ENCODE measurements at places on chromosomes 5 and 9.

DNA sequence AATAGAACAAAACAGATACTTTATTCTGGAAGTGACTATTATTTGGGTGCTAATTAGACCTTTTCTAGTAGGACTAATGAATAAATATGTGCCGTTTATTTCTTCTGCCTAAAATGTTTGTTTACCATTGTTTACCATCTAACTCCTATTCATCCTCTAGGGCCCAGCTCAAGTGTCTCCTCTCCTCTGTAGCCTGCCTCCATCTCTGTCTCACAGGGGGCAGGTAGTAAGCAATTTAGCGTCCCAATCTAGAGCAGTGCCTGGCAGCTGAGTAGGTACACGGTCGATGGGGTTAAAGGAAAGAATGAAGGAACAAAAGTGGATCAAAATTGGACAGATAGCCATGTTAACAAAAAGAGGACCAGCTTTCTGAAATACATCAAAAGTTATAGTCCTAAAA, 230.9 kb downstream of the SLF1 start:
- no peak for DNase-seq

DNA sequence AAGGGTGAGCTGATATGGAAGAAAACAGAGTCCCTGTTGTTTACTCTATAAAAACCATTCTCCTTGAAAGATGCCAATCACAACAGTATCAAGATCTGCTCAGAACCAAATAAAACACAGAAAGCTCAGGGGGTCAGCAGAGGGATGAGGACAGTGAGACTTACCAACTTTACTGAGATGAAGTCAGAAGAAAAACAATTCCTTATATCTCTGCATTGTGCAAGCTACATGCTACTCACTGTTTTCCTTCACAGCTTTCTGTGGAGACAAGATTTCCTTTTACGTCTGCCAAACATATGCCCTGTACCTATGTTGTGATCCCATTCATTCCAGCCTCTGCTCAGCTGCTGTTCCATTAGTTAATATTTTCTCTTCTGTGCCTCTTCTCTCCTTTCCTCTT, 185.6 kb downstream of the TSSK1B start:
- DNase-seq = no peak

DNA sequence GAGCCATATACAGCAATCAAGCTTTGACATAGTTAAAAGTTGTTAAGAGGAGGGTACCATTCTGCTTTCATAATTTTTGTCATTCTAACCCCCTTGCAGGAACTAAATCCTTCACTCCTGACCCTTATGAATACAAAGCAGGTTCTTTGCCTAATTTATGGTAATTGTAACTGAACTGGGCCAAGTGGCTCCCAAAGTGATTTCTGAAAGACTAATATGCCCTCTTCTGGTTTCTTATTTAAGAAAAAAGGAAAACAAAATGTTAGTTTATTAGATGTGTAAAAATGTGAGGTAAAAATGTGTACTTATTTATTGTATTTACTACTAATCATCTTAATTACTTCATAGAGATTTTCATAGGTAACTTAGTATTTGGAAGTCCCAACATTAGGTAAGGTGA, 268.5 kb downstream of the BNC2 start:
- no peak for DNase-seq

DNA sequence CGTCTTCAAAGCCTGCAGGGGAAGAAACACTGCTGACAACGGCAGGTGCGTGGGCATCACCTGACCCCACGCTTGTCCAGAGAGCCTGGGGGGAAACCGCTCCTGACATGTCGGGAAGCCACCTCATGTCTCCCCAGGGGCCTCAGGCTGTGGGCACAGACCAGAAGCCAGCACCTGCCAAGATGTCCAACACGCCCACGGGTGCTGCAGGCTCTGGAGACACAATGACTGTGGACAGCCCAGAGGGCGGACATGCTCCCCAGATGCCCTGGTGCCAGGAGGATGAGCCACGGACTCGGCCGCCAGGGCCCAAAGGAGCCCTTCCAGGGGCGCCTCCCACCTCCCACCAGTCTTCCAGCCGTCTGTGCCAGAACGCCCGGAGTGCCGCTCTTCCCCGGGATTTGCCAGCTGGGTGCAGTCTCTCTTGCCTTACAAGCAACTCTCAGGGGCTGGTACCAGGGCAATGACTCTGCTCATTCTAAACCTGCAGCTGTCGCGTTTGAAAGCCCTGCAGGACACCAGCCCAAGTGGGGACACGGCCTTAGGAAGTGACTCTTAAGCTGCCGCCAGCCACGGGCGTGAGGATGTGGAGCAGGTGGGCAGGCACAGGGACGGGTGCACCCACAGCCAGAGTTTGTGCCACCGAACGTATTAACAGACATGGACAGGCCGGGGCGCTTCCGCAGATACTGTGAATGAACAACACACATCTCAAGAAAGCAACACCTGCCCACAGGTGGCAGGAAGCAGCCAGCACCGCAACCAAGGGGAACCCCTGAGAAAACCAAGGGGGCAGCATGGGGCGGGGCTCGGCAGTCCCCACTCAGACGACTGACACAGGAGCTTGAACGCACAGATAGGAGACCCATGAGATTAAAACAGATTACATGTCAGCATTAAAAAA, 6.8 kb upstream of the LHX3 start:
- DNase-seq = no peak

- no peak for DNase-seq
Measured at GRCh38 chr5:67465537-67466207, 269.1 kb upstream of the CD180 start.

- no peak for DNase-seq
Measured at GRCh38 chr5:123546657-123547056, 34.7 kb downstream of the CSNK1G3 start.

DNA sequence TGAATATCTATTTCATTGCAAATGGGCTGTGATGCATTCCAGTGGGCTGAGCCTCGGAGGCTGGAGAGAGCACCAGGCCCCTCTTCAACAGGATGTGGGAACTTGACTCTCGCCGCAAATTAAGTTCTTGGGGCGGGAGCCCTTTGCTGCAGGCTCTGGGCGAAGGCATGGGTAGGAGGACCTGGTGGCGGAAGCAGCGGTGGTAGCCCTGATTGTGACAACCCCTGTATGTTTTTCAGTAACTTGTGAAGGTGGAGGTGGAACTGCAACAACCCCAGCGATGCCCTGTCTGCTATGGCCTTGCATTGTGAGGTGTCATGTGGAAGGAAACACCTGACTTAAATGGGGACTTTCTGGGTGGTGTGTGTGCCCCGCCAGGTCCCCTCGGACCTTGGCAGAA, 9.4 kb downstream of the FYB1 start:
- no peak for DNase-seq

DNA sequence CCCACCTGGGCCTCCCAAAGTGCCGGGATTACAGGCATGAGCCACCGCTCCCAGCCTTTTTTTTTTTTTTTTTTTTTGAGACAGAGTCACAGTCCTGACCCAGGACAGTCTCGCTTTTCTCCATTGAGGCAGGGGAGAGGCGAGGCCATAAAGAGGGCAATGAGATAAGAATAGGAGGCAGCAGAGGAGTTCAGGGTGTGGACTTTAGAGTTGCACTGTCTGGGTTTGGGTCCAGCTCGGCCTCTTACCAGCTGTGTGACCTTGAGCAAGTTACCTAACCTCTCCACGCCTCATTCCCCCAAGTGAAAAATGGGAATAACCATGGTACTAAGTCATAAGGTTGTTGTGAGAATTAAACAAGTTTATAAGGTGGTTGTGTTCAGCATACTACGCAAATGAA, 24.6 kb upstream of the ANKH start:
- DNase-seq = no peak

GRCh38 chr5:148314187-148314586, 2.0 kb downstream of the SPINK7 start:
- DNase-seq = no peak

GRCh38 chr5:171409164-171410136, 10.0 kb upstream of the FGF18 start:
- DNase-seq = no peak

DNA sequence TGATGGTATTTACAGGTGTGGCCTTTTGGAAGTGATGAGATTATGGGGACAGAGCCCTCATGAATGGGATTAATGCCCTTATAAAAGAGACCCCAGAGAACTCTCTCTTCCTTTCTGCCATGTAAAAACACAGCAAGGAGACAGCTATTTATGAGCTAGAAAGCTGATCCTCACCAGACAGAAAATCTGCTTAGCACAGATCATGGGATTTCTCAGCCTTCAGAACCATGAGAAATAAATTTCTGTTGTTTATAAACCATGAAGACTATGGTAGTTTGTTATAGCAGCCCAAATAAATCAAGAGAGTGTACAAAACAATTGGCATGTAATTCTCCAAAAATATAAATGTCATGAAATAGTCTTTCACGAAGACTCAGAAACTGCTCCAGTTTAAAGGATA, 211.0 kb downstream of the PDE4D start:
- DNase-seq = no peak

GRCh38 chr9:109793921-109794320, 13.9 kb downstream of the PALM2AKAP2 start:
- no peak for DNase-seq

GRCh38 chr5:74282490-74282889, 358.0 kb downstream of the ENC1 start:
- DNase-seq = no peak

GRCh38 chr5:78659114-78659513, 10.5 kb upstream of the LHFPL2 start:
- no peak for DNase-seq

GRCh38 chr9:132982458-132982857, 4.0 kb downstream of the GFI1B start:
- DNase-seq = peak; percentile 65

DNA sequence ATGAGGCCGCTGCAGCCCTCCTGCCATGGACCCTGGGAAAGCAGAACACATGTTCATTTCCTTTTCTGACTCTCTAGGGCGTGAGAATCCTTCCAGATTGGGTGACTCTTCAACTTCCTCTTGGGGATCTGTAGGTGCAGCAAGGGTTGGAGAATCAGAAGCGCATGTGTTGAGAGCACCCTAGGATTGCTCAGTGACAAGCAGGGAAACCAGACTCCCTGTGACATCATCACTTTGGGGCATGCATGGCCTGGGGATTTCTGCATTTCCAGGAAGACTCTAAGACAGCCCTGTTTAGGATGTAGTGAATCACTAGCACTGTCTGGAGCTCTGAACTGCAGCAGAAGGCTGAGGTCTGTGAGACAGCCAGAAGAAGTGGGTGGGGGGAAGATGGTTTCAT, 15.1 kb upstream of the LCP2 start:
- no peak for DNase-seq

GRCh38 chr5:142674531-142675469, 11.1 kb downstream of the FGF1 start:
- no peak for DNase-seq

DNA sequence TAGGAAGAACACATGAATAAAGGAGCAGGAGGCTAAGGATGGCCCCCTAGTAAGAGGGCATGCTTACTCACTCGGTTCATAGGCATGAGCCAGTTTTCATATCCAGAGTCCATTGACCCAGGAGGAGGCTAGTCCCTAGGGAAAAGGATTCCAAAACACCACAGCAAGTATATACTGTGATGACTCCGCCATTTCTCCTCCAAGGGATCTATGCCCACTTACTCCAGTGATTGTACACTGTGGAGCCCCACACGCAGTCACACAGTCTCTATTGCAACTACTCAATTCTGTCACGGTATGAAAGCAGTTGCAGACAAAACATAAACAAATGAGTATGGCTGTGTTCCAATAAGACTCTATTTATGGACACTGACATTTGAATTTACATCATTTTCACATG, 117.7 kb upstream of the ALDH1B1 start:
- no peak for DNase-seq

GRCh38 chr9:117779760-117780159, 75.6 kb downstream of the TLR4 start:
- DNase-seq = no peak

GRCh38 chr5:86461169-86461956, 156.4 kb upstream of the COX7C start:
- DNase-seq = no peak

DNA sequence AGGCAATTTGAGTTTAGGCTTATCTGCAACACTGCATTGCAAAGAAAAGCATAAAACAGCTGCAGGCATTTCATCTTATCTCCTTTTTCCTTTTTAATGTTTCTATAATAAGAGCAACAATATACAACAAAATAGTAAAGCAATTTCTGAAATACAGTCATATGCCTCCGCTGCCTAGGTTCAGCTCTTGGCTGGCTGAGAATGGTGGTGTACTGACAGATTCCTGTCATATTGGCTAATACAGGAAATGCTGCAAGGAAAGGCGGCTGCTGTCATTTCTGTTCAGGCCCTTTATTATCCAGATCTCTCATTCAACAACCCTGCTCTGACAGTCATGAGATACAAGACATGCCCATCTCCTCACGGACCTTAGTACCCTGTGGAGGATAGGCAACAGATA, 677.0 kb downstream of the TAF11L14 start:
- no peak for DNase-seq

DNA sequence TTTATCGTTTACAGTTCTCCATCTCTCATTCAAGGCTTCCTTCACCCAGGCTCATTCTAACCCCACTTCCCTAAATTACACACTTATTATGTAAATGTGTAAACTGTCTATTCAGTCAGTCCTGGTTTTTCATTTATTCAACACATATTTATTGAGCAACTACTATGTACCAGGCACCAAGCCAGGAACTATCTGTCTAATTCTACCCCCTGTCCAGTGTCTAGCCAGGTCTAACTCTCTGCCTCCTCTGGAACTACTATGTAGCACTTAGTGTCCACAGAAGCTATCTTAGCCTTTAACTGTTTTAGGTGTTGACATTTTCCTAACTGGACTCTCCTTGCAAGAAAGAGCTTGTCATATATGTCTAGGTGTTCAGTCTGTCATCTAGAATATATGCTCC, 56.5 kb downstream of the PDE4D start:
- DNase-seq = no peak

DNA sequence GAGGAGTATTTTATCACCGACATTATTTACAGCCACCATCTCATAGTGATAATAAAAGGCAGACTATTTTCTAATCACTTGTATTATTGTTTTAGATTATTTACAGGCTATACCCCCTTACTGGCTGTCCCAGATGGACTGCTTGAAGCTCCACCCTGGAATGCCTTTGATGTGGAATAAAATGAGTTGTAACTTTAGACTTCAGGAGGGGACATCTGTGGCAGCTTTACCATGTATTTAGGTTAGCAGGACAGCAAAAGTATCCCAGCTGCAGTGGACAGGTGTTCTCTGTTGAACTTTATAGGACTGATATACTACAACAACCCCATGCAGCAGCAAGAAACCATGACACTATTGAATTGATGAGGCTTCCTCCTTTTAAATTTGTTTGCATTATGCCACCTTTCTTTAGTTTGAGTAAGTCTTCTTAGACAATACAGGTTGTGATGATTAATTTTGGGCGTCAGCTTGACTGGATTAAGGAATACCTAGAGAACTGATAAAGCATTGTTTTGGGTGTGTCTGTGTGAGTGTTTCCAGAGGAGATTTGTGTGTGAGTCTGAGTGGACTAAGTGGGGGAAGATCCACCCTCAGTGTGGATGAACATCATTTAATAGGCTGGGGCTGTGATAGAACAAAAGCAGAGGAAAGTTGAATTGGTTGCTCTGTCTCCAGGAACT, 29.2 kb upstream of the C9orf57 start:
- DNase-seq = no peak

Measured in GM19239 (cell line).